ENCODE measurements at places on chromosomes 11 and 22.

DNA sequence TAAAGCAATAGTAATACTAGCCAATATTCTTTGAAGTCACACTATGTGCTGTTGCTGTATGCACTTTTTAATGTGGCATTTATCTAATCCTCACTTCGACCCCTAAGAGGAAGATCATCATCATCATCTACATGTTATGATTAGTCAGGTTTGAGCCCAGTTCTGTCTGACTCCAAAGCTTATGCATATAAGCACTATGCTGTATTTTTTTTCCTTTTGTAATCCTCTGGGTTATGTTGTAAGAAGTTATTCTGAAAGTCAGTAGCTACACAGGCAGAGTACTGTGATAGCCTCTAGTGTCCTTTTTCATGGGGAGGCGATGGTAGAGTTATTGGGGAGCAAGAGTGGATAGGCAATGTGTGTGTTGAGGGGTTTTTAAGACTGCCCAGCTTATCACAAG, 11.1 kb downstream of the MMP20 start:
- no peak for DNase-seq

GRCh38 chr11:48088682-48089050, 108.3 kb downstream of the PTPRJ start:
- peak; percentile 76 for DNase-seq

DNA sequence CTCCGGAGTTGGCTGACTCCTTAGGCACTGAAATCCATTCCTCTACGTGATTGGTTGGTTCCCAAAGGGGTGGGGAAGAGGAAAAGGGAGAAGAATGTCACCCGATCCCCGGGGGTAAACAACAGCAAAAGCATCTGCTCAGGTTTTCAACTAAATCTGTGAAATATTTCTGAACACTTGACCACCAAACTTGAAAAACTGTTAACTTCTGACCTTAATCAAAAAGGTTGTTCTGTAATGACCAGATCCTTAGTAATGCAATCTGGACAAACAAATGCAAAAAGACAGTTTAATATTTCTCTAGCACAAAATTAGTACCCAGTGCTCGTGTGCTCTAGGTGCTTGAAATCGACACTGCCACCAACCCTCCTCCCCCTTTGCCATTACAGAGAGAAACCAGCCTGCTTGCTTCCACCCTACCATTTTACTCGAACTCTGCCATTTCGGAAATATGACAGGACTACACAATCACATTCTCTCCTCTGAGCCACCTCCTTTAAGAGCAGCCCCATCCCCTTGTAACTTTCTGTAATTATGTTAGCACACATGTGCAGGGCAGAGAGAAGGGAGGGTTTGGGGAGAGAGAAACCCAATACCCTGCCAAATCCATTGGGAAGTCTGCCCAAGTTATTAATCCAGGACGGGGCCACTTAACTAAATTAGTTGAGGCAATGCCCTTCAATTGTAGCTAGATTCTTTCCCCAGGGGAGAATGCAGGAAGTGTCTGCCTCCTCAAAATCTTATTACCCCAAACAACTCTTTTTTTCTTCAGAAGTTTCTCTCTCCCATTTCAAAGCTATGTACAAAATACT, 113.8 kb downstream of the RBFOX2 start:
- peak; percentile 94 for DNase-seq

- DNase-seq, result no peak
Observed at GRCh38 chr22:19287889-19288288, 3.6 kb downstream of the CLTCL1 start.

- DNase-seq, result no peak
Observed at GRCh38 chr11:30717641-30718040, 131.5 kb upstream of the MPPED2 start.

- DNase-seq, result no peak
Observed at GRCh38 chr11:76838678-76839068, 22.0 kb upstream of the ACER3 start.

- no peak for DNase-seq
Observed at GRCh38 chr22:17664414-17665055, 26.0 kb downstream of the BCL2L13 start.

DNA sequence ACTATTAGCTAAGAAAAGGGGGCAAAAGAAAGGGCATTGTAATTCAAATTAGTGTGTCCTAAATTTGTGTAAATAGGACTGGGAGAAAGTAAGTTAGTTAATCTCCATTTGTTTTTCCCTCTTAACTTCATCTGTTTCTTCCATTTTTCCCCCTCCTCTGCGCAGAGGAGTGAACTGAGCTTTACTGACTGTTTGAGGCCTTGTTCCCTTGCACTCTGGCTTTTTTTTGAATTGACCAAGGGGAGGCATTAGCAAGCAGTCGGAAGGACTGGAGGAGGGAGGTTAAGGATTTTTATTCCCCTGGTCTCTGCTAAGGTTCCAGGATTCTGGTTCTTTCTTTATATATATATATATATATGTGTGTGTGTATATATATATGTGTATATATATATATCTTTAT, 15.2 kb upstream of the FANCF start:
- no peak for DNase-seq

DNA sequence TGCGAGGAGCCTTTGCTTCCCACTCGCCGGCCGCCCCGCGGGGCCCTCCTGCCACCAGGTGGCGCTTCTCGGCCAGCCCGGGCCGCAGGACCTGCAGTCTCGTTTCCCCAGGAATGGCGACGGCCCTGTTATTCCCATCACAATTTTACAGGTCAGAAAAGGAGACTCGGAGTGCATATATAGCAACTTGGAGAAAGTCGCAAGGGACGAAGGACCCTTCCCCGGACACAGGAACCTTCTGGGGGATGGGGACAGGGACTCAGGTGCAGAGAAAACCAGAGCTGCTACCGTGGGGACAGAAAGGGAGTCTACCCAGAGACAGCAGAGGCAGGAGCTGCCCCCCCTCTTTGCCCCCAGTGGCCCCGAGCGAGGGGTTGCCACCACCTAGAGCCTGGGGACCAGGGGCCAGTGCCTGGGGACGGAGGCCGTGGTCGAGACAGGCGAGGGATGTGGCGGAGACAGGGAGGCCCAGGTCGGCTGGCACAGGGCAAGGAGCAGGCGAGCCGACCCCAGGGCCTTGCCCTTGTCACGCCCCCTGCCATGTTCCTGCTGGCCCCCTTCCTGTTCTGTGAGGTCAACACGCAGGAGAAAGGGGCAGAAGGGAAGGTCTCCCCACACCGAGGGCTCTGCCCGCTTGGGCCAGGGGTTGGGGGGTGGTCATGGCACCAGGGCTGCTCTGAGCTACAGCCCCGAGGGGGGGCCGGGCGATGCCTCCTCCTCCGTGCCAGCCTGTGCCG, 3.5 kb upstream of the KRTAP5-6 start:
- peak; percentile 92 for DNase-seq

DNA sequence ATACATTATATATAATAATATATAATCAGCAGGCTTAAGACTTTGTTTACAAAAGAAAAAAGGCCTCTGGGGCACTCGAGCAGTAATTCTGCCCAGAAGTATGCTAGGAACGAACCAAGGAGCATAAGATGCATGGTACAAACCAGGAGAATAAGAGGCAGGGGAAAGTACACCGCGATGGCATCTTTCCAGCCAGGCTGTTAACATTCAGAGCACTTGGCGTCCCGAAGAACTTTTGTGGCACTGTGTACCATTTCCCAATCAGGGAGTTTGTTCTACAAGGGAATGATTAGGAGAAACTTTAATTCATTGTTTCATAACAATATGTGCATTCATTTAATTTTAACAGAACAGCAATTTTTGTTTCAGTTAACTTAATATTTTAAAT, 125.1 kb downstream of the WT1 start:
- DNase-seq, result no peak

DNA sequence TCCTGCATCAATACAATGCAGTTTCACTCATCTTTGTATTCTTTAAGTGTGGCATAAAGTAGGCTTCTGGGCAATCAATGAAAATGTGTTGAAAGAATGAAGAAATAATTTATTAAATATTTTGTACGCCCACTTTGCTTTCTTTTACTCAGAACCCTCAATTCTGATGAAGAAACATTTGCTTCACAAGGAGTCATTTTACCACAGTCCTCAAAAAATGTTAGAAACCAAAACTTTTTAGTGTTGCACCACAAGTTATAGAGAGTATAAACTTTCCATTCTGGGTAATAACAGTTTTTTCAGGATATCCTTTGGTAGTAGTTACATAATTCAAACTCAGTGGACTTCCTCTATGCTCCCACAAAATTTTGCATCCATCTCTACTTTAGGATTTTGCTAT, 360.5 kb downstream of the DLG2 start:
- DNase-seq, result no peak

- DNase-seq, result no peak
Observed at GRCh38 chr11:76365038-76365679, 15.8 kb downstream of the THAP12 start.

GRCh38 chr11:113725407-113725806, 19.3 kb upstream of the TMPRSS5 start:
- DNase-seq, result no peak
